Neural crest cell (in vitro differentiated cells): ENCODE measurements at places on chromosomes 12 and 14. TPM values are rescaled to one million over a fixed set of nuclear protein-coding genes. Genes with fewer than 3 reads are reported as not detected.

ALDH2 gene
- 62.8 and 65.9 TPM in 2 replicates for total RNA-seq

HCAR2 gene
- total RNA-seq, result not detected in 2 replicates

P2RX2 gene
- total RNA-seq, result not detected in 2 replicates

ITGB7 gene
- not detected in 2 replicates for total RNA-seq

ARHGDIB gene
- 1.2 and 1.5 TPM in 2 replicates for total RNA-seq

PRR4 gene
- total RNA-seq, result 3.3 and 6.9 TPM in 2 replicates

ACSM4 gene
- total RNA-seq, result not detected in 2 replicates

TSPAN19 gene
- 0.36 and 0.84 TPM in 2 replicates for total RNA-seq

PDZRN4 gene
- total RNA-seq, result 1.8 and 2.5 TPM in 2 replicates

FAM181A gene
- total RNA-seq, result 13.4 and 14.7 TPM in 2 replicates

ACSS3 gene
- 14.5 and 15.7 TPM in 2 replicates for total RNA-seq

AMDHD1 gene
- total RNA-seq, result 0.18 and 0.30 TPM in 2 replicates

GPR84 gene
- total RNA-seq, result not detected in 2 replicates

GLIPR1L1 gene
- total RNA-seq, result not detected in 2 replicates

C3AR1 gene
- not detected in 2 replicates for total RNA-seq

TMEM179 gene
- total RNA-seq, result 19.4 and 20.2 TPM in 2 replicates

ATF7 gene
- total RNA-seq, result 32.5 and 37.4 TPM in 2 replicates

ANO2 gene
- 1.9 and 2.0 TPM in 2 replicates for total RNA-seq

TUNAR gene
- total RNA-seq, result 4.4 and 4.7 TPM in 2 replicates

SERPINA10 gene
- total RNA-seq, result not detected in 2 replicates

PPP4R4 gene
- 1.1 and 1.6 TPM in 2 replicates for total RNA-seq

E2F7 gene
- total RNA-seq, result 25.7 and 29.8 TPM in 2 replicates

NINJ2 gene
- total RNA-seq, result 0.42 TPM in 1 of 2 replicates, not detected in the other

OR6C2 gene
- total RNA-seq, result not detected in 2 replicates

CELA1 gene
- total RNA-seq, result not detected in 2 replicates

CLEC4D gene
- not detected in 2 replicates for total RNA-seq

HOXC9 gene
- total RNA-seq, result 5.6 and 6.3 TPM in 2 replicates

RPL10L gene
- total RNA-seq, result not detected in 2 replicates
